ENCODE measurements at places on chromosomes 2 and 18.

- DNase-seq: no peak
Measured at GRCh38 chr18:9831036-9831722, 54.6 kb upstream of the TXNDC2 start.

DNA sequence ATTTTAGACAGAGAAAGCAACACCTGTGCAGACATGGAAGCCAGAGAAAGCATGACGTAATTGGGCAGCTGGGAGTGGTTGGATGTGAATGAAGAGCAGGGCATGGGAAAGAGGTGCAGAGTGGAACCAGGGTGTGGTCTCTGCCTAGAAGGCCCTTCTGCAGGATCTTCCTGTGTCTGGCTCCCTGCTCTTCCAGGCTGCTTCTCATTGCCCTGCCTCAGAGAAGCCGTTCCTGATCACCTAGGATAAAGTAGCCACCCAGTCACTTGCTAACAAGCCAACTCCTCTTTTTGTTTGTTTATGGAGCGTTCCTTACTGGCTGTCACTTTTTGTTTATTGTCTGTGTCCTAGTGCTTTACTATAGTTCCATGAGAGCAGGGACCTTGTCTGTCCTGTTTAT, 28.5 kb downstream of the GALNT1 start:
- DNase-seq: no peak

GRCh38 chr2:222433332-222434173, 9.2 kb downstream of the SGPP2 start:
- DNase-seq: no peak

DNA sequence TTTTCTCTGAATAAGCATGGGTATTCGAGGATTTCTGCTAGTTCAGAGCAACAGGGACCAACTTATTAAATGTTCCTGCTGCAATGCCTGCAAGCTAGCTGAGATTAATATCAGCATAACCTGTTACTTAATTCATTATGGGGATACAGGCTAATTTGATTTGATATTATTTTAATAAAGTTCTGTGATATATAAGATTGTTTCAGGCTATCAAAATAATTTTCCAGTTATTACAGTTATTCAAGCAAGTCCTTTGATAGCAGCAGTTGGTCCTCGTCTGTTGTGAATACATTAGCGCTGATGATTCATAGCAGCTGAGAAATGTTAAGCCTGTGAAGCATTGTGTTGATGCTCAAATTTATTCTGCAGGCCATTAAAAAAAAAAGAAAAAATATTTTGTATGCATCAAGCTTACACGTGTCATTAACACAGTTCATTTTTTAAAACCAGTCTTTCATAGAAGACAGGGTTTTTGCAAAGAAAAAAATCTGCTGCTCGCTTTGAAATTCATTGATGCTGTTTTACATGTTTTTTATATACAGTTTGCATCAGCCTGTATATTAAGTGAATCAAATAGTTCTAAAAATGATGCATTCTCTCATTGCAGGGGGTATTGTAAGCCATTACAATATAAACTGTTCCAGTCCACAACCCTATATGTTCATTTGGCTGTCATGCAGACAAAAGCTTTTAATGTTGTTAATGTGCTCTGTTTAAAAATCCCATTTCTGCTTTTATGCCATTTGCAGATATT, 482.5 kb downstream of the BCL11A start:
- no peak for DNase-seq
